Ureter (tissue), 1 donor: ENCODE measurements at places on chromosomes 13 and 19.

DNA sequence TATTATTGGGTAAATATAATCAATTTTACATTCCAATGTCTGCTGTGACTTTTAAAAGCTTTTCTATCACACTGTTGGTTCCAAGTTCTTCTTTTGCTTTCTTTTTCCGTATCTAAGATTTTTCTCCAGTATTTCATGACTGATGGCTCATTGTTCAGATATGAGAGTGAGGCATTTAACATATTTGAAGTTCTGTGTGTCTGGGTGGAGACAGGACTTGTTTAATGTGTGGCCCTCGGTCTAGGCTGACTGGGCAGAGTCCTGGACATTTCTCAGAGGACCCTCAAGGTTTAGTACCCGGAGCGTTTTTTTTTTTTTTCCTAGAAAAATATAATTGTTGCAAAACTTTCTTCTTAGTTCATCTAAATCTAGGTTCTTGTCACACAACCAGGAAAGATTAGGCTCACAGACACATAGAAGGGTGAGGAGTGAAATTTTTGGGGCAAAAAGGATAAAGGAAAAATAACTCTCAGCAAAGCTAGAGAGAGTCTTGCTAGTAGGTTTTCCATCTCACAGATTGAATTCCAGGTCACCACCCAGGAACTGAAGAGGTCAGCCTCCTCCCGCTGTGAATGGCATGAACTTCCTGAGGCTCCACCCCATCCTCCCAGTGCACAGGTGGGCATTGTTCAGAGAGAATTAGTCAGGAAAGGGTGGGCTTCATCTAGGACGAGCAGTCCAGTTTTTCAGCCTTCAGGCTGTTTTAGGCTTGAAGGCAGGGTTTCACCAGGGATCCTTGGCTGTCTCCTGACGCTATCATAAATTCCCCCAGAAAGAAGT lies 1002.4 kb upstream of the PCDH9 start:
- no peak for DNase-seq

GRCh38 chr13:108249150-108249549 lies 20.4 kb upstream of the TNFSF13B start:
- DNase-seq, result no peak

DNA sequence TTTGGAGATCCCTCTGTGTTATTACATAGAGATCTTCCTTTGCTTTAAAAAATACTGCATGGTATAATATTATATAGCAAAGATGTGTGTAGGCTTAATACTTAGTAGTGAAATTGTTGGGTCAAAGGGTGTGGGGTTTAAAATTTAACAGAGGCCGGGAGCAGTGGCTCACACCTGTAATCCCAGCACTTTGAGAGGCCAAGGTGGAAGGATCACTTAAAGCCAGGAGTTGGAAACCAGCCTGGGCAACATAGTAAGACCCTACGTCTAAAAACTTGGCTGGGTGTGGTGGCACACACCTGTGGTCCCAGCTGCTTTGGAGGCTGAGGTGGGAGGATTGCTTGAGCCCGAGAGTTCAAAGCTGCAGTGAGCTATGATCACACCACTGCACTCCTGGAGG lies 22.3 kb upstream of the CEBPA start:
- DNase-seq, result no peak

- no peak for DNase-seq
Measured at GRCh38 chr13:39035204-39035603, 2.7 kb downstream of the PROSER1 start.

- no peak for DNase-seq
Measured at GRCh38 chr19:44758596-44758995, 10.1 kb downstream of the BCL3 start.

GRCh38 chr13:71096421-71096820 lies 770.6 kb downstream of the DACH1 start:
- DNase-seq, result no peak

- DNase-seq, result no peak
Measured at GRCh38 chr13:53520132-53520531, 491.5 kb downstream of the OLFM4 start.

DNA sequence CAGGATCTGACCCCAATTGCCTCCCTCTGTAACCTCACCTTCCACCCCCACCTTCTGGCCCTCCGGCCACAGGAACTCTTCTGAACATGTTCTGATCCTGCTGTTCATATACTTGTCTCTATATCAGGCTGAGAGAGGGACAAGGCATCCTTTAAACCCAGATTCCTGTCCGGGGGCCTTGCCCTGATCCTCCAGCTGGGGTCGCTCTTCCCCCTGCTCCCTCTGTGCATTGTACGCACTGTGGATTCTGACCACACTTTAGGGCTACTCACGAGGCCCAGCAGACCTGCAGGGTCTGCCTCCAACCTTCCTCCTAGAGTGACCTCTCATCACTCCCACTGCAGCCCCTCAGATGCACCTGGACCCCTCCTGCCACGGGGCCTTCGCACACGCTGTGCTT lies 269.3 kb downstream of the UQCRFS1 start:
- no peak for DNase-seq

- DNase-seq, result no peak
Measured at GRCh38 chr13:104196611-104197010, 1130.4 kb upstream of the SLC10A2 start.

DNA sequence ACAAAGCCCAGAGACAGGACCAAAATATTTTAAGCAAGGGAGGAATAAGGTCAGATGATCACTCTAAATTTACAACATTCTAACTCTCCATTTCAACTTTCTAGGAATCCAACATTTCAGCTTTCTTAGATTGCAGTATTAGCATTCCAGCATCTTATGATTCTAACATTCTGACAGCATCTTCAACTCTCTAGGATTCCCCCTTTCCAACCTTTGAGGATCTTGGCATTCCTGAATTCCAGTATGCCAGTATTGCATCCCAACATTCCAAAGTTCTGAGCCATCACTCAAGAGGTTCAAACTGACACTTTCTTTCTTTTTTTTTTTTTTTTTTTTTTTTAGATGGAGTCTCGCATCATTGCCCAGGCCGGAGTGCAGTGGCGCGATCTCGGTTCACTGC lies 13.8 kb downstream of the TGFB1 start:
- no peak for DNase-seq

- DNase-seq, result no peak
Measured at GRCh38 chr19:17755443-17755890, 4.2 kb downstream of the FCHO1 start.

- no peak for DNase-seq
Measured at GRCh38 chr13:42113478-42113877, 65.0 kb downstream of the DGKH start.

- DNase-seq, result no peak
Measured at GRCh38 chr19:29618871-29619270, 12.8 kb downstream of the POP4 start.

DNA sequence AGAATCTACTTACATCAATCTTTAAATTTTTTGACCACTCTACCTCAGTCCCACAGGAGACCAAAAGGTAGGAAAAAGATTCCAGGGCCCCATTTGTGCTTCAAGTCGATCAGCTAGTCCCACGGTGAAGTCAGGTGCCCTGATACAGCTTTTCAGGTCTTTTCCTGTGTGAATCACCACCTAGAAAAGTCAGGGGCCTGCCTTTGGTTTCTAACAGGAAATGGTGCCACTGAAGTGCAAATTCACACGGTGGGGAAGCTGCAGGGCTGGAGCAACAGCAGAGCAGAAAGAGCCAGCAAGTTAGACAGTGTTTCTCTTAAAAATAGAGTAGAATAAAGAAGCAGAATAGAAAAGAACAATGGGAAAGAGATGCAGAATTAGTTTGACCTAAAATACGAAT lies 107.5 kb downstream of the KLF12 start:
- DNase-seq, result peak; percentile 47

- DNase-seq, result no peak
Measured at GRCh38 chr19:10005632-10006334, 4.5 kb downstream of the COL5A3 start.

DNA sequence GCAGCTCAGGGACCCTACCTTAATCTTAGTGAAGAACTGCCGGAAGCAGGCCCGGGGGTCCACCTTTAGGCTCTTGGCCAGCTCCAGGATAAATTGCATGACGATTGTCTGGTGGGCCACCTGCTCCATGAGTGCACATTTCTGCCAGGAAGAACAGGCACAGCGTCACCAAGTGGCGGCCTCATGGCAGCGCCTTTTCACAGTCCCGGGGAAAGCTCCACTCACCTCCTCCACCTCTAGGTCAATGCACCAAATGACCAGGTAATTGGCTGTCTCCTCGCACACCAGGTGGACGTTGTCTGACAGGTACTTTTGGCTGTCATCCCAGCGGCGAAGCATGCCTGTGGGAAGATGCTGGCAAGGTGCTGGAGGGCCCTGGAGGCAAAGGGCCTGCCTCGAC lies 8.3 kb downstream of the CDC37 start:
- no peak for DNase-seq

- DNase-seq, result no peak
Measured at GRCh38 chr13:30042272-30042671, 191.9 kb upstream of the UBL3 start.

DNA sequence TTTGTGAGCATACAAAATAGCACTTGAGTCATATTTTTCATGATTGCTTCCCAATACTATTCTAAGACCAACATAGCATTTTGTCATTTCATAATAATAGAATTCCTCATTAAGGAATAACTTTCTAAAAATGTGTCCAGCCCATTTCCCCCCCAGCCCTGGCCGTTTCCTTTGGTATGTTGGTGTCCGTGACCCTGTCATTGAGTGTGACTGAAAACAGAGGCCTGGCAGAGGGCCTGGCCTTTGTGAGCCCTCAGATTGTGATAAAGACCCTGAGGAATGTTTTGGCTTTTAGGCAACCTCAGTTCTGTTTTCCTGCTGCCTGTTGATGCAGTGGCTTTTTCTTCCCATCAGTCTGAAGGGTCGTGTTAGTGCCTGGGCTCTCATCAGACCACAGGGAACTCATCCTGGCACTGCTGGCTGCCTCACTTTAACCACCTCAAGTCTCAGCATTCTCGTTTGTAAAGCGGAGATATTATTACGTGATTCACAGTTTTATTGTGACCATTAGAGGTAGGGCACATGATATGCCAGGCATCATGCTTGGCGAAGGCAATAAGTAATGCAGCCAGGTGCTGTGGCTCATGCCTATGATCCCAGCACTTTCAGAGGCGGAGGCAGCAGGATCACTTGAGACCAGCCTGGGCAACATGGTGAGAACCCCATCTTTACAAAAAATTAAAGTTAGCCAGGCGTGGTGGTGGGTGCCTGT lies 13.8 kb downstream of the SPINT2 start:
- no peak for DNase-seq

GRCh38 chr19:14475251-14476073 lies at the start of gene PTGER1:
PTGER1 (minus strand) TSS chr19:14475354; CDS start chr19:14474320, 1,034 bp downstream.
- no peak for DNase-seq

DNA sequence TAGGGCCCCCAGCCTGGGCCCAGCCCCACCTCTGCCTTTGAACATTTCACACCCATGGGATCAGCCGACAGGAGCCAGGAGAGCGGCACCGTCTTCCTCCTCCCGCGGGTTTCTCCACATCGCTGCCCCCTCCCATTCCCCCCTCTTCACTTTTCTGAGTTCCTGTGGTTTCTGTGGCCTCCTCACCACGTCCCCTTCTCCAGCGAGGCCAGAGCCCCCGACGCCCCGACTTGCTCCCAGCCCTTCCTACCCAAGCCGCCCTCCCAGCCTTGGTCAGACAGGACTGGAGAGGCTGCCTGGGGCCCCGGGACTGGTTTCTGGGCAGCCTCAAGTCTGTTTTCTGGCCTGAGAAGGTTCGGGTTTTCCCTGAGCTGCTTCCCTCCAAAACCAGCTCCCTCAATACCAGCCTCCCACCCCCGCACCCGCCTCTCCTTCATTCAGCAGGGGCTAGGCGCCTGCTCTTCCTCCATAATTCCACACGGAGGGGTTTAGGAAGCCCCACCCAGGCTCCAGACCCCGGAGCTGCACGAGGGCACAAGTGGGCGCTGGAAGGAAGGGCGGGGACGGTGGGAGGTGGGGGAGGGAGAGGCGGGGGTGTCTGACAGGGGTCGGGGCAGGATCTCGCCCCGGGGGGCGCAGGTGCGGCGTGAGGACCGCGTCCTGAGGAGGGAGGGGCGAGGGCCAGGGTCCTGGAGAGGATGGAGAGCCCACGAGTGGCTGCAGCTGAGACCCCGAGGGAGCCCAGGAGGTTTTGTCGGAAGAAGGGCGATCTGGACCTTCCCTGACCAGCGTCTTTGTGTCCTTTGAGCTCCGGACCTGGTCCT lies 4.0 kb upstream of the SIGLEC10 start:
- DNase-seq, result no peak

- no peak for DNase-seq
Measured at GRCh38 chr13:72437458-72437857, 290.0 kb downstream of the MZT1 start.

- DNase-seq, result no peak
Measured at GRCh38 chr13:32115066-32115465, 83.5 kb downstream of the FRY start.

DNA sequence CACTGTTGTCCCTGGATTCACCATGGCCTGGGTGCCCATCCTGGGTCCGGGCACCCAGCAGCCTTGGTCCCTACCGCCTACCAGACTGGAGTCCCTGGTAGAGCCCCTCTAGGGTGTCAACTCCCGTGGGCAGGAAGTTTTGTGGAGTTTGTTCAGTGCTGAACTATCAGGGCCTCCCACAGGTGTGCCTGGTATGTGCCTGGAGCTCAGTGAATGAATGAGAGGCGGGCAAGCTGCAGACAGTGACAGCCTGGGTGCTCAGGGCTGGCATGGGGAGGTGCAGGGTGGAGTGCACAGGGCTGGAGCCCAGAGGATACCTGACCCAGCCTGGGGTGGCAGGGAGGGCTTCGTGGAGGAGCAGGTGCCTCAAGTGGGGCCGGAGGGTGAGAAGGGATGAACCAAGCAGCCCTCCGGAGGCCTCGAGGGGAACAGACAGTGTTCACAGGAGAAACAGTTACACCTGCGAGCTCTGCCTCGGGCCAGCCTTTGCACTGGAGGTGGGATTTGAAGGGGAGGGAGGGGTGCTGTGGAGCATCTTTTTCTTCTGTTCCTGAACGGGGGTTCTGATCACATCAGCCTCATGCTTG lies 29.6 kb downstream of the PAK4 start:
- DNase-seq, result no peak

DNA sequence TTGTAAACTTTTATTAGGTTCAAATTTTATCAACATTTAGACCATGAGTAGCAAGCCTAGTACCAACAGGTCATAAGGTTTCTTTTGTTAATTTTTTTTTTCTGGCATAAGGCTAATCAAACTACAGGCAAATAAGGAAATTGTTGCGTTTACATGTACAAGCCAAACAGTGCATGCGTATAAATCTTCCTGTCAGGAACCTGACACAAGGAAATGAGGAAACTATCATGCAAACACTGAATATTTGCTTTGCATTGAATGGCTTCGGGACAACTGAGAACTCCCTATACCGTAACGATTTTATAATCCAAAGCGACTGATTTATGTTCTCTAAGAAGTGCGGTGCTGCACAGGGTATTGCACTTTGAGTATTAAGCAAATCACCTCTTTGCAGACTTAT lies 133.0 kb upstream of the TRPC4 start:
- DNase-seq, result no peak

DNA sequence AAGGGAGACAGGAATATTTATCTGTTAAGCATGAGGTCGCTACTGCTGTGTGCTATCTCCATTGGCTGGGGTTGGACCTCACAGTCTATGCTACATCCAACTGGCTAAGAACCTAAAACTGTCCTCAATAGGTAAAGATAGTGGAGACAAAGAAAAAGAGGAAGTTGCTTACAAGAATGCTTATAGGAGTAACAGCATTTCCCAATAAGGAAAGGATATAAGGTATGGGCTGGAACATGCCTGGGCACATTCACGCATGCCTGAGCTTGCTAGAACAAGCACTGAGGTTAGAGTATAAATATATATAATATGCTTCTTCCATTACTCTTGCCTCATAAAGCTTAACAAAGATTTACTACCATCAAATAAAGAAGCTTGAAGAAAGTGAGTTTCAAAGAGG lies 47.9 kb upstream of the CEACAM21 start:
- DNase-seq, result no peak

GRCh38 chr19:29590278-29590677 lies 15.8 kb upstream of the POP4 start:
- no peak for DNase-seq
